Fibroblast of upper back skin (primary cell): ENCODE measurements at places on chromosomes 5 and 9.

- no peak for DNase-seq
Measured at GRCh38 chr5:80106916-80107315, 71.8 kb downstream of the THBS4 start.

DNA sequence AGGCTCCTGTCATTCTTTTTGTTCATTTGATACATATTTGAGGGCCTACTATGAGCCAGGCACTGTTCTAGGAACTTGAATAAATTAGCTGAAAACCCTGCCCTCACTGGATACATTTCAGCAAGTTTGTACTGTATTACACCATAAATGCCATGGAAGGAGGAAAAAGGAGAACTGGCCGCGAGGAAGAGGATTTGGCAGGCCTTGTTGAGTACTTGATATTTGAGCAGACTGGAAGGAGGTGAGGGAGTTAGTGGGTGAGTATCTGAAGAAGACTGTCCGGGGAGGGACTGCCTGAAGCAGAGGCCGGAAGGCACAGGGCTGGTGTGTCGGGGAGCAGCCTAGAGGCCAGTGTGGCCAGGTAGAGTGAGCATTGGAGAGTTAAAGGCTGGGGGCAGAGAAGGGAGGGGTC is 4.5 kb downstream of the SNX30 start:
- peak; percentile 39 for DNase-seq

DNA sequence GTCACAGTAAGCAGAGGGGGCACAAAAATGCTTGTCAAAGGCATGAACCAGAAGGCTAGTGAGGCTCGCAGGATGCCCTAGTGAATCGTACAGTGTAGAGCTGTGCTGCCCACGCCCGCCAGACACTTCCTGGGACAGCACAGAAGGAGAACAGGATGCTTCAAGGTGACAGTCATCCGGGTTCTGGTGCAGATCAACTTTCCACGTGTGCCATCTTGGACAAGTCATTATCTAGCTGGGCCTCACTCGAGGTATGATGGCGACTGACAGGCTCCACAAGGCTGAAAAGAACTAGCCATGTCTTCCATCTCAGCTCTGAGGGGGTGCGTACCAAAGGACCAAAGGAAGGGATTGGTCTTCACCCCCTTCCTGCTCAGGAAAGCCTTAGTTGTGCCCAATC is 14.0 kb downstream of the SPRY4 start:
- no peak for DNase-seq

DNA sequence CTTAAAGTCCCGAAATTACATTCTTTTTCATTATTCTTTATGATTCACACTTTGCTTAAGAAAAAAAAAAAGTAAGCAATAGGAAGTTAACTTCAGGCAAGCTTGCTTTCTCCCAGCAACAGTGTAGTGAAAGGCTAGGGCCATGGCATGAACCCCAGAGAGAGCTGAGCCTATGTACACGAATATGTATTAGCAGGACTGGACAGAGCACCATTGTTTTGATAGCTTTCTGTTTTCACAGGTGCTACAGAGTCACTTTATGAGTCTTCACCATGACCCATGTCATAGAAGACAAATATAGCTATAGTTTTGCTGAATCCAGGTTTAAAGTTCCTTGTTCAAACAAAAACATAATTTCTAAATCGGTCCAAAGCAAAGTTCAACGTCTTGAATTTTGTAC is 199.2 kb downstream of the ADAMTSL1 start:
- no peak for DNase-seq

DNA sequence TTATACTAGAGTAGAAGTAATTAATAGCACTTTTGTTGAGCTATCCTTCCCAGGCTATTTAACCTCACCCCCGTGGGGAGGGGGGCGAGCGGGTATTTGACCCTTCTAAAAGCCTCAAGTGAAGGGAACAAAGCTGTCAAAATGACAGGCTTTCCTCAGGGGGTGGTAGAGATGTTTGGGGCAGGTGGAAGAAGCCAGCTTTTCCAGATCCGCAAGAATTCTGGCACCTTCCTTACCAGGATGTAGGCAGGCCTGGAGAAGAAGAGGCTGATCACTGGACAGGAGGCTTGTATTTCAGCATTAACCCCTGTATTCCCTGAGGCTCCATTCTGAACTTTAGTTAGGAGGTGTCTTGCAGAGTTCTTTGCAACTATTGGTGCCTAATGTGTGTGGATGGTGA is 26.2 kb upstream of the MLANA start:
- DNase-seq = no peak
